ENCODE measurements at places on chromosomes 5 and 9.

DNA sequence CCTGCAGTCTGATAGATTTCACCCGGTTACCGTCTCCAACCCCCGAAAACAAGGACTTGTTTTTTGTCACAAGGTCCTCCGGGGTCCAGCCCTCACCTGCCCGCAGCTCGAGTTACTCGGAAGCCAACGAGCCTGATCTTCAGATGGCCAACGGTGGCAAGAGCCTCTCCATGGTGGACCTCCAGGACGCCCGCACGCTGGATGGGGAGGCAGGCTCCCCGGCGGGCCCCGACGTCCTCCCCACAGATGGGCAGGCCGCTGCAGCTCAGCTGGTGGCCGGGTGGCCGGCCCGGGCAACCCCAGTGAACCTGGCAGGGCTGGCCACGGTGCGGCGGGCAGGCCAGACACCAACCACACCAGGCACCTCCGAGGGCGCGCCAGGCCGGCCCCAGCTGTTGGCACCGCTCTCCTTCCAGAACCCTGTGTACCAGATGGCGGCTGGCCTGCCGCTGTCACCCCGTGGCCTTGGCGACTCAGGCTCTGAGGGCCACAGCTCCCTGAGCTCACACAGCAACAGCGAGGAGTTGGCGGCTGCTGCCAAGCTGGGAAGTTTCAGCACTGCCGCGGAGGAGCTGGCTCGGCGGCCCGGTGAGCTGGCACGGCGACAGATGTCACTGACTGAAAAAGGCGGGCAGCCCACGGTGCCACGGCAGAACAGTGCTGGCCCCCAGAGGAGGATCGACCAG, 121.3 kb downstream of the DAB2IP start:
- DNase-seq, result no peak

GRCh38 chr5:79962575-79963222, 28.4 kb downstream of the MTX3 start:
- no peak for DNase-seq

DNA sequence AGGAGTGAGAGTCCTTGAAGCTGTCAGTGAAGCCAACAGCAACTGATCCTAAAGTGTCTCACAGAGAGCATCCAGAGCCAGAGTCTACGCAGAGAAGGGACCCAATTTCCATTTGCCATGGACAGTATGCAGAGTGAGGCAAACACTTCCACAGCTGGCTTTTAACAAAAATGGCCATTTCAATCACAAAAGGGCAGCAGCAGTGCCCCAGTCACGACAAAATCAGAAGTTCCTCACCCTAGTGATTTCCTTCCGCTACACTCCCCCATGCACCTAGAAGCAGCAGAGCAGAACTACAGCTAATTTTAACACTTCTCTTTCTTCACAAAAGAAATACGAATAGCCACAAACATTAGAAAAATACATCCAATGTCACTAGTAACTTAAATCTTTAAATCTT, 27.9 kb downstream of the FBXW11 start:
- no peak for DNase-seq

- no peak for DNase-seq
These were observed 10.9 kb upstream of the EGFL7 start for GRCh38 chr9:136651860-136652259.

GRCh38 chr5:14235872-14236271, 92.7 kb downstream of the TRIO start:
- DNase-seq, result no peak

DNA sequence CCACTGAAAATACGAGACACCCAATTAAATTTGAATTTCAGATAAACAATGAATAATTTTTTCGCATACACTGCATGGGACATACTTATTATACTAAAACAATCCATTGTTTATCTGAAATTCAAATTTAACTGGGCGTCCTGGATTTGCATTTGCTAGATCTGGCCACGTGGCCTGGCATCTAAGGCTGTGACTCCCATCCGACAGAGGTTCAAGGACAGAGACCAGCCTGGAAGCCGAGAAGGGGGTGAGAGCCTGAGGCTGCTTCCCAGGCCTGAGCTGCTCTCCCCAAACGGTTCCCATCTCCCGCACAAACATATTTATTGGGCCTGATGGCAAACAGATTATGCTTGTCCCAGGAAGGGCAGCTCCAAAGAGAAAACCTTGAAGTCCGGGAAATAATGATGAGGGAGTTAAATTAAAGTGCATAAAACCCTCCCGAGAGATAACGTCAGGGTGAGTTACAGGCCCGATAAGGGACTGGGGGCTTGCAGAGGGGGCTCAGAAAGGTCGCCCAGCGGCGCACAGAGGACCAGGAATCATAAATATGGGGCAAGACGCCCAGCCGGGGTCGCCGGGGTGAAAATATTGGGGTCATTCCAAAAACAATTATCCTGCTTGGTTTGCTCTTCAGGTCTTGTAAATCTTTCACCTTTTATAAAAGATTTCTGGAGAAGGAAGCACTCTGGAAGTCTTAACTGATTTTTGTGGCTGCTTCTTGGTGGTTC, 163.7 kb downstream of the GAPVD1 start:
- no peak for DNase-seq

- no peak for DNase-seq
These were observed 150.4 kb downstream of the C5orf15 start for GRCh38 chr5:133818031-133818431.

All from SIG-M5 (cell line).